ENCODE measurements at places on chromosomes 2 and 18.
A peak's percentile ranks its signal among the peaks of the same experiment; 100 is the strongest.

DNA sequence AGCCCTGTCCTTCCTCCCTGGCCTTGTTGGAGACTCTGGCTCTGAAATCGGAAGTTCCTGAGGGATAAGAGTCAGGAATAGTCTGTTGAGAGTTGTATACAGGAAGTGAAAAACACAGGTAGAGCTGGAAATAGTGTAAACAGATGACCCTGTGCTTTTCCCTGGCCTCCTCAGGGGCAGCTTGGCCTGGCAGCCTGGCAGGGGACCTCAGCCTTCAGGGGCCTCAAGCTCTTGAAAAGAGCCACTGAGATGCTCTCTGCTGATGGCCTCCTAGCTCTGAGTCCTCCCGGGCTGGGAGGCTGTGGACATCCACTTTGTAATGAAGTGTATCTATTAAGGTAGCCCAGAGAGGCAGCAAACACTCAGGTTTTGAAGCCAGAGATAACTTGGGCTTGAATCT is 79.3 kb downstream of the DDX1 start:
- no peak for DNase-seq

- no peak for DNase-seq
Observed at GRCh38 chr18:53817976-53818950, 406.2 kb downstream of the MBD2 start.

- DNase-seq, result peak; percentile 80
Observed at GRCh38 chr2:105114551-105114950, 76.7 kb downstream of the MRPS9 start.

DNA sequence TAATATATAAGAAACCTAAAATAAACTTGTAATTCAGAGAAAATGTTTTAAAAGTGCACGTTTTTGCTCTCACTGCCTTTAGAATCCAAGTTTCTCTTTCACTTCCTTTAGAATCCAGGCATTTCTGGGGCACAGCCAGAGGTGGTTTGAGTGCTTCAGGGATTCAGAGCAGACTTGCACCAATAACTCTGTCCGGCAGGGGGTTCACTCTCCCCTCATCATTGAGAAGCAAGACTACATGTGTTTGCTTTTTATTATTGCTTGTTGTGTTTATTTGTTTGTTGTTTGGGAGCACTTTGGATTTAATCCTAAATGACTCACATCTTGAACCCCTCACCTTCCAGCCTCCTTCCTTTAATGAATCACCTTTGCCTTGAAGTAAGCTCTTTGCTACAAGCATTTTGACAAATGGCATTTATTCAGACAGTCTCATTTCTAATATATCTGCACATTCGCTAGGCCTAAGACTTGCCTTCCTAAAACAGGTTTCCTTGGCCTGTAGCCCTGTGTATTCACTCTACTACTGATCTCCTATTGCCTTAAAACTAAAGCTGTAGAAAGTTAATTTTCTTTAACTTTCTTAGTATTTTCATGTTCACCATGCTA is 233.5 kb upstream of the ATP5MC3 start:
- DNase-seq, result peak; percentile 29

GRCh38 chr2:123513351-123513750 is 511.7 kb upstream of the CNTNAP5 start:
- DNase-seq, result no peak

DNA sequence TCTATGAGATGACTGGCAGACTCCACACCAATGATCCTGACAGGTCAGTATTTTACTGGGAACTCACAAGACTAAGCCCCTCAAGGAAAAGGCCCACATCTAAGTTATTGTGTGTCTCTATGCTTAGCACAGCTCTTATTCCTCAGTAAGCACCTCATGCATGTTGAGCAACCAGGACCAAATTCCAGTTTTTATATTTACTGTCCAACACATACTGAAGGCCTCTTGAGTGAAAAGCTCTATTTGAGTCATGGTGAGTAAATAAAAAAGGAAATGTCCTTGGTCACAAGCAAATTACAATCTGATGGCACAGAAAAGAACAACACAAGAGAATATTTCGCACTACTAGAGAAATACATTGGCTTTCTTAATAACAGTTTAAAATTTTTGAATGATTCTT is 87.9 kb upstream of the ETAA1 start:
- no peak for DNase-seq

GRCh38 chr2:127102521-127103242 is 4.3 kb downstream of the BIN1 start:
- no peak for DNase-seq

- DNase-seq, result no peak
Observed at GRCh38 chr2:196372276-196372809, 201.0 kb upstream of the STK17B start.

- no peak for DNase-seq
Observed at GRCh38 chr18:57195341-57195740, 48.5 kb downstream of the BOD1L2 start.

GRCh38 chr2:112482309-112483041 is 519 bp downstream of the TTL start:
- peak; percentile 26 for DNase-seq

DNA sequence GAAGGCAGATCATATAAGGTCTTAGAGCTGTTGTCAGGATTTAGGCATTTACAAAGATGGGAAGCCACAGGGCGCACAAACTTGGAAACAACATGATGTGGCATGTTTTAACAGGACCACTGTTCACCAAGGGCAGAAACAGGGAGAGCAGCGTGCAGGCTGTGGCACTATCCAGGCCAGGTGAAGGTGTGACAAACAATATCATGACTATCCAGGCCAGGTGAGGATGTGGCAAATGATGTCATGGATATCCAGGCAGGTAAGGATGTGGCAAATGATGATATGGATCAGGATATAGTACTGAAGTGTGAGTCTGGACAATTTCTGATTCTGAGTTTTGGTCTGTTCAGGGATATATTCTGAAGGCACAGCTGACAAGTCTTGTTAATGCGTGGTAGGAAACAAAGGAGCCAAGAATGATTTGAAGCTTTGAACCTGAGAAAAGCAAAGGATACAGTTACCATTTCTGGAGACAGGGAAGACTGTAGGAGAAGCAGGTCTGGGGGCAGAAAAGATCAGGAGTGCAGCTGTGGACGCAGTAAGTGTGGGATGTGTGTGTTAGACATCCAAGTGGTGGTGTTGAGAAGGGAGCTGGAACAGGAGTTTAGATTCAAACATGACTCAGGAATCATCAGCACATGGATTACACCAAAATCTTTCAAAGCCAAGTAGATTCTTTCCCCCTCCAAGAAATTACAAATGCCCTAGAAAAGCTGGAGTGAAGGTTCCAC is 205.9 kb downstream of the TMEM163 start:
- no peak for DNase-seq

DNA sequence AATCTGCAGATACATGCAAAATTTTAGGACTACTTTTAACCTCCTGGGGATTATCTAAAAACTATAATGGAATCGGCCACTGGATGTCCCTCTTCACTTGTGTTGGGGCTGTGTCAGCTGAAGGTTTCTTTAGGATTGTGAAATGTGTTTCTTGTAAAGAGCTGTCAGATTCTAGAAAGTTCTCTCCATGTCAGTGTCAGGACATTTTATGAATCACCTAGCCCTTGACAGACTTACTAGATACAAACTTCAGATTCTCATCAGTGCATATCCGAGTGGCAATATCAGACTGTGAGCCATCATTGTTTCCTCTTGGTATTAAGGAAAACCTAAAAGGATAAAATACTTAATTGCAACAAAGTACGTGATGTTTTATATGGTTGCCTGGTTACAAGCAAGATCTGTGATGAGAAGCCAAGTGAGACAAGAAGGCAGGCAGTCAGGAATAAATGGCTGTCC is 107.3 kb downstream of the CPS1 start:
- DNase-seq, result peak; percentile 57

DNA sequence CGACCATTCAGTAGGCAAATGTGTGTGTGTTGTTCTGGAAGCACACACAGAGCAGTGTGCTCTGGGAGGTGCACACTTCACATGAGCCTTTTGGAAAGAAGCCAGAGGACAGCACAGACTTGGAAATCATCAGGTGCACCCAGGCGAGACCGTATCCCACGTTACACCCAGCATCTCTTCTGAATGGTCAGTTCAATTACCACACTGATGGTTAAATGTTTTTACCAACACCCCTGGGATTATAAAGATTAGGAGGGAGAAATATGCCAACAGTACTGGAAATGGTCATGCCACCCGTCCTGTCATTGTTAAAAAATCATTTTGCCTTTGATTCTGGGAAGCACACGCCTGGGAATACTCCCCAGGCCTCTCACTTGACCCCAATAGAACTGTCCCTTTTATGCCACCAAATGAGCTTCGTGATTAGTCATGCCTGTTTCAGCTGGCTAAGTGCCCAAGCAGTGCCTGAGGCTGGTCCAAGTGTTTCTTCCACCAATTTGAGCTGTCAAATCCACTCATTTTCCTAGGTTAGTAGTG is 183.7 kb downstream of the NRP2 start:
- peak; percentile 46 for DNase-seq

DNA sequence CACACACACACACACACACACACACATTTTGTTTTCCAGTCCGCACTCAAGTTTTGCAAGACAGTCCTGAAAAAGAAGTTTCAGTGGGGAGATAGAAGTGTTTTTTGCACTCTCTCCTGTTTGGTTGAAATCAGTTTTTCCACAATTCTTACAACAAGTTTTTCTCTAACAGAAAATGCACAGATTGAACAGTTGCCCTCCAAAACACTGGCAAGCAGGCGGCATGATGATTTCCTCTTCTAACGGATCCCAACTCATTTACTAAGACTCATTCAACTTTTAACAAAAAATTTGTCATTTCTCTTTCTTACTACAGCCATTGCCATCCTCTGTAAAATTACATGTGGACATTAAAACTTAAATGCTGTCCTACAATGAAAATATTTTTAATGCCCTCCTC is 117.6 kb upstream of the DTNA start:
- no peak for DNase-seq

DNA sequence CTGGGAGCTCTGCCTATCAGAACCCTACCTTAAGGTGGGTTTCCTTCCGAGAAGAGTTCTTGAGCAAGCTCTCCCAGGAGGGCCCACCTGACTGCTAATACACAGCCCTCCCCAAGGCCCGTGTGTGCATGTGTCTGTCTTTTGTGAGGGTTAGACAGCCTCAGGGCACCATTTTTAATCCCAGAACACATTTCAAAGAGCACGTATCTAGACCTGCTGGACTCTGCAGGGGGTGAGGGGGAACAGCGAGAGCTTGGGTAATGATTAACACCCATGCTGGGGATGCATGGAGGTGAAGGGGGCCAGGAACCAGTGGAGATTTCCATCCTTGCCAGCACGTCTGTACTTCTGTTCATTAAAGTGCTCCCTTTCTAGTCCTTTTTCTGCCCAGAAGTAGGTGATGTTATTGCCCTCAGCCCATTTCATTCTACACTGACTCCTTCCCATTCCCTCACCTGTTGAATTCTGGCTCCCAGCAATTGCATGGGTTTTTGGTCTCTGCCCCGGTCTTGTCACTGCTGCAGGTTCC is 6.5 kb downstream of the TMEM37 start:
- no peak for DNase-seq

- no peak for DNase-seq
Observed at GRCh38 chr2:99217929-99218501, 37.0 kb downstream of the MRPL30 start.

GRCh38 chr2:163157411-163157810 is 318.8 kb upstream of the KCNH7 start:
- no peak for DNase-seq

GRCh38 chr2:192038110-192038509 is 156.6 kb downstream of the TMEFF2 start:
- no peak for DNase-seq

DNA sequence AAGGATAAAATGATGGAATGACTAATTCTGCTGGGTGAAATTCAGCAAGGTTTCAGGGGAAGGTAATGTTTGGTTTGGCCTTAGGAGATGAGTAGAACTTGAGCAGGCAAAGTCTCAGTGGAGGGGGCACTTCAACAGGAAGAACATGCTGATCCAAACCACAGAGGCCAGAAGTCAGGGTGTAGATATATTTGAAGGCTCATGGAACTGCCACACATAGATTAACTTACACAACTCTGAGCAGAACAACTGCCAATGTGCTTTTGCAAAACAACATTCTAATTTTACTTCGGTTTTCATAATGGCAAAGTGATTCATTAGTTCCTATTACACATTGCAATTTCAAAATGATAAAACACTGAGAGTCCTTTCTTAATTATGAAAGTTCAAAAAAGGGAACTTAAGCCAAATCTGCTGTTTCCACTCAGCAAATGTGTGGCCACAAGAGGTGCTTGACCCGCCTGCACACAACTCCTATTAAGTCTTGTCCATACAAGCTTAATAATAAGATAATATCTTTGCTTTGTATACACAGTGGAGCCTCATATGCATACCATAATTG is 284.8 kb downstream of the MREG start:
- DNase-seq, result peak; percentile 47

GRCh38 chr2:231727621-231728020 is 19.3 kb downstream of the PTMA start:
- no peak for DNase-seq

DNA sequence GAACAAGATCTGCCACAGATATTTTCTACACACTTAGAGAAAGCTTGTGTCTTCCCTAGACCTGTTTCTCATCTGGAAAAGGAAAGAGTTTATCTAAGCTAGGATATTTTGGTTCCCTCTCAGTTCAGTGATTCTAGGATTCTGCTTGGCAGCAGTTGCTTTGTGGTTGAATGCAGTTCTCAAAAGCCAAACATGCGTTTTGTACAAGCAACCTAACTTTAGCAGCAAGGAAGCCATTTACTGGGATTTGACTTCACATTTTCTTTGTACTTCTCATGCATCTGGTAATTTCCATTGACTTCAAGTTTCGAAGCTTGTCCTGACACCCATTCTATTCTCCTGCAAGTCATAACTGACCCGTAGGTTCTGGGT is 33.3 kb downstream of the VSNL1 start:
- no peak for DNase-seq

- no peak for DNase-seq
Observed at GRCh38 chr2:143840194-143840593, 679.7 kb downstream of the ZEB2 start.

GRCh38 chr18:45691816-45692179 is 32.2 kb upstream of the SLC14A1 start:
- no peak for DNase-seq

DNA sequence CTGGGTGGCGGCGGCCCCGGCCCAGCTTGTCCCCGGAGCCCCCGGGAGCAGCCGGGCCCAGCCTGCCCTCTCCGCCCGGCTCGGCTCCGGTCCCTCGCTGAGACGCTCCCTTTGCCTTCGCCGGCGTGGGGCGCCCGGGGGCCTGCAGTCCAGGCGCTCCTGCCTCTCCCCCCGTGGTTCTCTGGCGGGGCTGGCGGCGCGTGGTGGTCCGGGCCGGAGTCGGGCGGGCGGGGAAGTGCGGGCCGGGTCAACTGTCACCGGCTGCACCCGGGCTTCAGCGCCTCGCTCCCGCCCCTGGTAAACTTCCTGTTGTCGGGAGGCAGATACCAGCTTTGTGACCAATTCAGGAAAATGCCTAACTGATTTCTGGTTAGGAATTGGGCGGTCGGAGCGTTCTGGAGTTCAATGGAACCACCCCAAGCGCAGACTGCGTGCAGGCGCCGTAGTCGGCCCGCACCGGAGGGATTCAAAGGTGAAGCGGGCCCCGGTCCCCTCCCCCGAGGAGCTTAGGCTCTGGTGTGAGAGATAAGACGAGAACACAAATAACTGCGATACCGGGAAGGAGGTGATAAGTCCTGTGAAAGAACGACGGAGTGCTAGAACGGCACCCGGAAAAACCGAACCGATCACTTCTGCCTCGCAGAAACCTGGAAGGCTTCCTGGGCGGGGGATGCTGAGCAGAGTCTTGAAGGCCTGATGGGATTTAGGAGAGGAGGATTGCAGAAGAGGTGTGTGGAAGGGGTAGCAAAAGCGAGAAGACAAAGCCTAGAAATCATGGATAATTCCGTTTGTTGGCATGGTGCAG is 891 bp downstream of the CAB39 start:
- DNase-seq, result peak; percentile 12
